ENCODE measurements at places on chromosomes 7 and 10.

DNA sequence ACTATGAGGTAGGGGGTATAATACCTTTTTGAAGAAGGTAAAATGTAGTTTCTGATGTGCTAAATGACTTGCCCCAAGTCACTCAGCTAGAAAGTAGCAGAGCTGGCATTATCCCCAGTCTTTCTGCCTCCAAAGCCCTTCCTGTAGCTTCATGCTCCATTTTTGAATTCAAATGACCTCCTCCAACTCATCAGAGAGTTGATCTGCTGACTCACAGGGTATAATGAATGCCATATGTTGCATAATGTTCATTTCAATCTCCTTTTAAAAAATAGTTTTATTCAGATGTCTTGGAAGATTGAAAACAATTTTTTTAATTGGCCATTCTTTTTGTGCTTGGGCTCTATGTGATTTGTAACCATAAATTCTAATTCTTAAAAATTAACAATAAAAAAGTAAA, 272.8 kb upstream of the IMMP2L start:
- no peak for DNase-seq
- H3K27me3 ChIP-seq: no peaks in the 10 kb centered on the region
- H3K27ac ChIP-seq: no peak overlapping the region
- no peak overlapping the region for H3K4me3 ChIP-seq

DNA sequence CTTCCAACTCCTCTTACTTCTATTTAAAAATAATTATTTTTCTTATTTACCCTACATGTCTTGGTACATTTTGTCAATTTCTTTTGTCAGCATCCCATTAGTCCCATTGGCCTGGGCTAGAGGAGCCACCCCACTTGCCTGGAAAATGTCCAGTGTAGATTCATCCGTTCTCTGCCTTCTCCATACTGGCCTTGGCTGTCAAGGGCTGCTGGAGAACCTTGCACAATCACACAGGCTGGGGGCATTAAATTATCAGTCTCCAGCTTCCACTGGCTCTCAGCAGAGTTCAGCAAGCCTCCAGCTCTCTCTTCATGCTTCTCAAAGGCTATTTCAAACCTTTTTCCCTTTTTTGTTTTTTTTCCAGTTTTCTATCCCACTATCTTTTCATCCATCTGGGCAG, 13.8 kb upstream of the ZCCHC24 start:
- DNase-seq: no peak
- H3K36me3 ChIP-seq: no peaks in the 10 kb centered on the region
- no peaks in the 10 kb centered on the region for H3K4me1 ChIP-seq

DNA sequence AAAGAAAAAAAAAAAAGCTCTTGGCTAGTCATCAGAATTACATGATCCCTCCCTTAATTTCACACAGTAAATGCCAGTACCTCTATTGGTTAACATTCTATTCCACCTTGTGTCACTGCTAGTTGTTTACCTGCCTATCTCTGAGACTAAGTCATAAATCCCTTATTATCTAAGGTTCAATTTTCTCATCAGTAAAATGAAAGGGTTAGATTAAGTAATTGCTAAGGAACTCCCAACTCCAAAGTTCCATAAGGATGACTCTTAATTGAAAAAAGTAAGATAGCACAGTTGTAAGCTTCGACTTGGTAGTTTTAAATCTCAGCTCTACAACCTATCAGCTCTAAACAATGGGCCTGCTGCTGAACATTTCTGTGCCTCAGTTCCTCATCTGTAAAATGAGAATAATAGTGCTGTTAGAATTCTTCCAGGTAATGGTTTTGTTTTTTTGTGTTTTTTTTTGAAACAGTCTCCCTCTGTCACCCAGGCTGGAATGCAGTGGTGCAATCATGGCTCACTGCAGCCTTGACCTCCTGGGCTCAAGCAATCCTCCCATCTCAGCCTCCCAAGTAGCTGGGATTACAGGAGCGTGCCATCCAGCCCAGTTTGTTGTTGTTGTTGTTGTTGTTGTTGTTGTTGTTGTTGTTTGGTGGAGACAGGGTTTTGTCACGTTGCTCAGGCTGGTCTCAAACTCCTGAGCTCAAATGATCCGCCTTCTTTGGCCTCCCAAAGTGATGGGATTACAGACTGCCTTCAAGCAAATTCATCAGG, 35.6 kb downstream of the SRPK2 start:
- H3K4me3 ChIP-seq: no peak overlapping the region
- peaks cover 36% of the 10 kb centered on the region for H3K4me1 ChIP-seq
- no peak for DNase-seq
- no peaks in the 10 kb centered on the region for H3K27me3 ChIP-seq
- peak overlapping the region; percentile 74 for H3K27ac ChIP-seq

DNA sequence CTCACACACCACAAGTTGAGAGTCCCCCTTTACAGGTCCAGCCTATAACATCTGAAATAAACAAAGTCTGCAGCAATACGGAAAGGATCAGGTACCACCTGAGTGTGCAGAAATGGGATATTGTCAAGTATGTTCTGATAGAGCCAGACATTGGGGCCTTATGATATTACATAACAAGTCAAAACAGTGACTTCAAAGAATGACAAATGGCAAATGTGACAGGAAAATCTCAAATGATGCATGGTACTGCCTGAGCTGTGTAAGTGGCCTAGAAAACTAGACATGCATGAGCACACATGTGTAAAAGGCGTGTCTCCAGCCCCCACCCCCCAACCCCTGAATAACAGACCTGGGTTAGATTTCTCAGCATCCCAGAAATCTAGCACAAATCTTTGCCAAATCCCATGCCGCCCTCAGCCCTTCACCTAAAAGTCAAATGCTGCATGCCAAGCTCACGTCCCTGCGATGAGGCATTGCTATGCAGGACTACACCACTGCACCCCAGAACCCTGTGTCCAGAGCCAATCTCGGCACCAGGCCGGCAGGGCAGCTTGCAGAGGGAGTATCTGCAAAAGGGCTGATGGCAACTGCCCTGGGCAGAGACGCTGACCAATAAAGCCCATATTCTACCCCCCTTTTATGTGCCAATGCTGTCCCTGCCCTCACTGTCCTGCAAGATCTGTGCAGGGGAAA, 58.8 kb downstream of the PRKAG2 start:
- no peaks in the 10 kb centered on the region for H3K27me3 ChIP-seq
- no peak overlapping the region for H3K4me3 ChIP-seq
- DNase-seq: no peak
- H3K36me3 ChIP-seq: no peaks in the 10 kb centered on the region
- H3K27ac ChIP-seq: no peak overlapping the region

DNA sequence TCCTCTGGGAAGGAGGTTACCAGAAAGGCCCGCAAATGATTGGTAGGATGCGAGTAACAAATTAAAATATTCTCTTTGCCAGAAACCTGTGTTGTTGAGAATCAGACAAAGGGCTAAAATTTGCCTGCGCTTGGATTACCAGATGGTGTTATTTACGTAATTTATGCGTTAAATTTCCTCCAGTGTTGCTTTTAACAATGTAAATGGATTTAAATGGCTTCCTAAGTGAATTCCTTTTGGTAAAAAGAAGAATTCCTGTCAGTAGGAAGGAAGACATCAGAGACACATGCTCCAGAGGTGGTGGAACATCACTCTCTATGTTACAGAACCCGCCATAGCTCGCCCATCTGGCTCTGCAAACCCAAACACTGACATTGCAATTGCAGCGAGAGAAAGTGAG, 520.6 kb downstream of the GALNT17 start:
- H3K4me1 ChIP-seq: no peaks in the 10 kb centered on the region
- no peak overlapping the region for H3K4me3 ChIP-seq
- no peak overlapping the region for H3K27ac ChIP-seq
- H3K36me3 ChIP-seq: no peaks in the 10 kb centered on the region

GRCh38 chr7:100402241-100402640, 26.3 kb downstream of the ZCWPW1 start:
- no peaks in the 10 kb centered on the region for H3K4me1 ChIP-seq
- H3K27me3 ChIP-seq: peaks cover 3% of the 10 kb centered on the region
- H3K4me3 ChIP-seq: no peak overlapping the region
- DNase-seq: no peak

- H3K27ac ChIP-seq: peak overlapping the region; percentile 66
- H3K4me3 ChIP-seq: peak overlapping the region; percentile 81
- H3K27me3 ChIP-seq: peaks cover 14% of the 10 kb centered on the region
- no peak for DNase-seq
- H3K36me3 ChIP-seq: no peaks in the 10 kb centered on the region
These were observed 1.4 kb downstream of the MXI1 start for GRCh38 chr10:110208614-110209453.

GRCh38 chr10:35558276-35558675, 46.9 kb upstream of the GJD4 start:
- no peak overlapping the region for H3K27ac ChIP-seq
- H3K27me3 ChIP-seq: no peaks in the 10 kb centered on the region
- peaks cover 3% of the 10 kb centered on the region for H3K36me3 ChIP-seq
- no peaks in the 10 kb centered on the region for H3K4me1 ChIP-seq
- no peak for DNase-seq

DNA sequence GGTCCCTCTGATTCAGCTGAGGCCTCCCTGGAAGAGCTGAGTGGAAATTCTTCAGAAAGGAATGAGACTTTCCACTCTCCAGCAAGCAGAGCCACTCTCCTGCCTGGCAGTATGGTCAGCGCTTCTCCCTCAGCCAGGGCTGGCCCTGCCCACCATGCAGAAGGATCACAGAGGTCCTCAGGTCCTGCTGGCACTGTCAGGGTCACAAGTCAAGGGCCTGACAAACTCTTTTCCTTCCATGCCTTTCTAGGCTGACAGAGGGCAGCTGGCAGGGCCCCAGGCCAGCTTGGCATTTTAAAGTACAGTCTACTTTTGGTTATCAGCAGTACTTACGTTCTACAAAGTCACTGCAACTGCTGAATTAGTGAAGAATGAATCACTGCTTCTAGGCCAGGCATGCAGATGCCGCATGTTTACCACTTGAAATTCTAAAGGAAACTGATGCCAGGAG, 119.3 kb upstream of the FRMD4A start:
- no peaks in the 10 kb centered on the region for H3K27me3 ChIP-seq
- no peak overlapping the region for H3K27ac ChIP-seq
- DNase-seq: no peak

DNA sequence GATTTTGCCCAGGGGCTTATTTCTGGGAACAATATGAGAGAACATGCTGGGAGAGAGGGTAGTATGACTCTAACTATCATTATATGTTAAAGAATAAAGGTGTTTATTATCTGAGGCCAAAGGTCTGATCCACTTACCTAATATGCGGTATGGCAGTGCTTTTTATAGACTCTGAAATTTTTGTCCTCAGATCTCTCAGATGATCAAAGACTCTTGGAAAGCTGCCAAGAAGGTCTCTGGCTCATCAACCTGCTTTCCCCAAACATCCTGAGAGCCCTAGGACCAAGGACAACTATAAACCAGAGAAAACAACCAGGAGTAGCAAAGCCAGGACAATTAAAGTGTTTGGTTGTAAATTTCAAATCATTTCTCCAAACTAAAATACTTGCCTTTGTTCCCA, 255.7 kb upstream of the LRRN3 start:
- H3K4me3 ChIP-seq: no peak overlapping the region
- no peaks in the 10 kb centered on the region for H3K27me3 ChIP-seq
- no peak for DNase-seq

DNA sequence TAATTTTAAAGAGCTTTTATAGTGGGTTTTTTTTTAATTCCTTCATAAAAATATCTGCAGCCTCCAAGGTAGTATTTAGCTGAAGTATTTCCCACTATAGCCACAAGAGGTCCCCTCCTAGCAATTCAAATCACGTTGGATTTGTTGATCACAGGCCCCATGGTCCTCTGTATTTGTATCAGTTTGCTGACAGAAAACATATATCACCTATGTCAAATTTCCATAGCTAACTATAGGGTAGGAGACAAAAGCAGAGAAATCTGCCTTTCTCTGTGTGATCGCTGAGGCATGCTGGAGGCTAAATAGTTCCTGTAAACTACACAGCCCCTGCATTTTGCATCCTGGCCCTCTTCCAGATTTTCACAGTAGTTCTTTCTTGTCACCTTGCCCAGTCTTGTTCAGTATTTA, 1.7 kb upstream of the CTNNA3 start:
- no peaks in the 10 kb centered on the region for H3K27me3 ChIP-seq
- H3K4me1 ChIP-seq: peaks cover 7% of the 10 kb centered on the region
- H3K27ac ChIP-seq: no peak overlapping the region
- H3K4me3 ChIP-seq: no peak overlapping the region
- DNase-seq: no peak

- H3K4me3 ChIP-seq: no peak overlapping the region
- no peaks in the 10 kb centered on the region for H3K4me1 ChIP-seq
- no peak overlapping the region for H3K27ac ChIP-seq
- no peaks in the 10 kb centered on the region for H3K27me3 ChIP-seq
These were observed 32.4 kb downstream of the CRHR2 start for GRCh38 chr7:30649717-30650420.

GRCh38 chr10:48634198-48634983, 29.5 kb upstream of the ARHGAP22 start:
- no peaks in the 10 kb centered on the region for H3K27me3 ChIP-seq
- no peak for DNase-seq
- H3K4me1 ChIP-seq: peaks cover 22% of the 10 kb centered on the region
- no peak overlapping the region for H3K4me3 ChIP-seq
- no peaks in the 10 kb centered on the region for H3K36me3 ChIP-seq

GRCh38 chr7:69889338-69889975, 291.2 kb downstream of the AUTS2 start:
- no peak overlapping the region for H3K4me3 ChIP-seq
- DNase-seq: no peak
- no peaks in the 10 kb centered on the region for H3K4me1 ChIP-seq
- H3K36me3 ChIP-seq: no peaks in the 10 kb centered on the region
- H3K27me3 ChIP-seq: no peaks in the 10 kb centered on the region

DNA sequence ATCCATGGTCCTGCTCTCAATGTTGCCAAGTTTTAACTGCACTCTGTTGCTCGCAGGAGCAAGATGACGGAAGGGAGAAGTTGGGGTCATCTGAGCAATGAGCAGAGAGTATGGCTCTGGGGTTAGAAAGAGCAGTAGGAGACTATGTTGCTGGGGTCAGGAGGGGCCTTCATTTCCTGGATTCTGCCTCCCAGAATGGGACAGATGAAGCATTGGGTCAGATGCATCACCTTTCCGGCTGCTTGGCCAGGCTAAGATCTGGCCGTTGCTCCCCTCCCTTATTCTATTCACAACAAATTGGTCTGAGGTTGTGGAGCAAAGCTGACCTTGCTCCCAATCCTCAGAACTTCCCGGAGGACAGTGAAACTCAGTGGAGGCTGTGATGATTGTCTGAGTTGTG, 22.4 kb downstream of the STMP1 start:
- no peak for DNase-seq
- H3K27me3 ChIP-seq: no peaks in the 10 kb centered on the region
- H3K27ac ChIP-seq: no peak overlapping the region
- peaks cover 4% of the 10 kb centered on the region for H3K36me3 ChIP-seq
- no peak overlapping the region for H3K4me3 ChIP-seq
- no peaks in the 10 kb centered on the region for H3K4me1 ChIP-seq

DNA sequence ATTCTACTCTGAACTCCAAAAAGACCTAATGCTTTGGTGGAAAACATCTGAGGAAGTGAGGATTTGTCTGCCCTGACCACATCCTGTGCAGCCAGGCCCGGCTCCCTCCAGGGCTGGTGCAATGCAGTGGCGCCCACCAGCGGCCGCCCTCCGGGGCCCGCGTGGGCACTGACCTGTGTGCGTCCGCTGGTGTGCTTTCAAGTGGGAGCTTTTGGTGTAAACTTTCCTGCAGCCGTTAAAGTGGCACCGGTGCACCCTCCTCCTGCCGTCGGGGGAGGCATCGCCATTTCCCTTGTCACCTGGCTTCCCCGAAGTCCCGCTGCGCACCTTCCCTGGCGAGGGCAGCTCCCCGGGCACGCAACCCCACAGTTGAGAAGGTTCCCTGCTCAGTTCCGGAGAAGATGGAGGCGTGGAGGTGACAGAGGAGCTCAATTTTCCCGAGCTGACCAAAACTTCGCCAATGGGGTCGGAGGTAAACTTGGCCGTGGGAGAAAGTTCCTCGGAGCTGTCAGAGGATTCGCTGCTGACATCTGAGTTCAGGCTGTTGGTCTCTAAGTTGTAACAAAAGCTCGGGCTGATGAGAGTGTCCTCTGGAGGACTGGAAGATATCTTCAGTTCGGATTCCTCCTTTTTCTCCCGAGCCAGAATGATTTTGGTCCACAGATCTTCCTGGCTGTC, 3.4 kb downstream of the KLF6 start:
- H3K4me1 ChIP-seq: peaks cover 66% of the 10 kb centered on the region
- peaks cover 59% of the 10 kb centered on the region for H3K36me3 ChIP-seq
- no peak for DNase-seq
- H3K27ac ChIP-seq: peak overlapping the region; percentile 99
